ENCODE measurements at places on chromosomes 7 and 10. TPM values are rescaled to one million over a fixed set of nuclear protein-coding genes. Genes with fewer than 3 reads are reported as not detected.

DNA sequence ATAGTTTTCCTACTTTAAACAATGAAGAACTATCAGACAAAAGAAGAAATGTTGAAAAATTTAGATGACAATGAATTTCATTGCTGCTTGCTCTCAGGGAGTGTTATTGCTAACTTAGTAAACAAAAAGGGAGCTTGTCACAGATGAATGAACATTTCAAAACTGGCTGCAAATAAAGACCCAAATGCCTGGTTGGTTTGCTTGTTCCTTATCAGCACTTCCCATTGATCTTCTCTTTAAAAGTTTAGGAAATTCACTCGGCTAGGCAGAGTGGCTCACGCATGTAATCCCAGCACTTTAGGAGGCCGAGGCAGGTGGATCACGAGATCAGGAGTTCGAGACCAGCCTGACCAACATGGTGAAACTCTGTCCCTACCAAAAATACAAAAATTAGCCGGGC lies 167.2 kb downstream of the RAPGEF5 start:
- no peak overlapping the region for H3K27ac ChIP-seq
- H3K27me3 ChIP-seq, result peaks cover 19% of the 10 kb centered on the region
- no peaks in the 10 kb centered on the region for H3K36me3 ChIP-seq
- no peaks in the 10 kb centered on the region for H3K4me1 ChIP-seq

LDB3 gene
- not detected for total RNA-seq

DNA sequence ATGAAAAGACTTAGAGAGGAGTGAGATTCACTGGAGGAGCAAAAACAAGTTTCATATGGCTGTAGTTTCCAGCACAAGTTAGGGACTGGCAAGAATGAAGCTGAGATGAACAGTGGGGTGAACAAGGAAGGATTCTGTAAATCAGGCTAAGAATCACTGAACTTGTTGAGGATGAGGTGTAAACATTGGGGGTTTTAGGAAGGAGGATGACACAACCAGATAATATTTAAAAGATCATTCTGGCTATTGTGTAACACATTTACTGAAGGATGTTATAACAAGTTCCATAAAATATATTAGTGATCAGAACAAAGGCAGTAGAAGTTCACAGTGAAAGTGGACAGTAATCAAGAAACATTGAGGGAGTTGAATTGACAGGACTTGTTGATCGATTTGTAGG lies 68.9 kb downstream of the CD36 start:
- no peaks in the 10 kb centered on the region for H3K4me1 ChIP-seq
- no peak overlapping the region for H3K4me3 ChIP-seq
- H3K27me3 ChIP-seq, result no peaks in the 10 kb centered on the region
- H3K36me3 ChIP-seq, result no peaks in the 10 kb centered on the region
- no peak overlapping the region for H3K27ac ChIP-seq

GRCh38 chr10:21022821-21023220 lies 125.7 kb upstream of the NEBL start:
- H3K4me3 ChIP-seq, result no peak overlapping the region
- no peaks in the 10 kb centered on the region for H3K36me3 ChIP-seq

CALML3 gene
- total RNA-seq, result not detected
